ENCODE measurements at places on chromosomes 3 and 15.

GRCh38 chr3:132987396-132987795, 50.8 kb upstream of the TMEM108 start:
- no peak for DNase-seq

DNA sequence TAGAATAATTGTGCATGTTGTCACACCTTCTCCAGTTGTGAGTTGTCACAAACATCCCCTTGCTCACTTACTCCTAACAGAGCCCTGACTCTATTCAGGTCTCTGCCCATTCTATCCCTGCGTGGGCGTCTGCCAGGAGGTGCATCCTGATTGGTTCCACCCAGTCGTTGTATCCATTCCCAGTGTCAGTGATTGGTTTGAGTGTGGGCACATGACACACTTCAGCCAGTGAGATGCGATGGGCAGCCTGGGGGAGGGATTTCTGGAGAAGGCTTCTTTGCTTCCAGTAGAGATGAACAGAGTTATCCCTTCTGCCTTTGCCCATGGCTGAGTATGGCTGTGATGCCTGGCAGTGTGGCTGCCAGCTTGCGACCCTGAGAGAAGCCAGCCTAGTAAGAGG, 18.7 kb downstream of the PXYLP1 start:
- DNase-seq = no peak

- DNase-seq = no peak
Observed at GRCh38 chr3:55891106-55891505, 404.0 kb upstream of the WNT5A start.

GRCh38 chr15:83462953-83463433, 15.9 kb downstream of the SH3GL3 start:
- no peak for DNase-seq

Data from ACHN (cell line).